ENCODE measurements at places on chromosomes 13 and 19. TPM values are rescaled to one million over a fixed set of nuclear protein-coding genes. Genes with fewer than 3 reads are reported as not detected.

ZNF793 gene
- 0.96 TPM for total RNA-seq

GPR12 gene
- not detected for total RNA-seq

SIAH3 gene
- 0.08 TPM for total RNA-seq

NLRP11 gene
- total RNA-seq: not detected

ACTMAP gene
- total RNA-seq: 11.3 TPM

SGCG gene
- total RNA-seq: 4.3 TPM

CYP4F12 gene
- total RNA-seq: not detected

PLPPR3 gene
- 1.7 TPM for total RNA-seq

SOX1 gene
- not detected for total RNA-seq

IRGC gene
- total RNA-seq: not detected

CGB7 gene
- total RNA-seq: 2.7 TPM

ADGRE1 gene
- not detected for total RNA-seq

CCNA1 gene
- total RNA-seq: 2.3 TPM

FAM216B gene
- total RNA-seq: 0.16 TPM

CBY2 gene
- total RNA-seq: not detected

ZNF813 gene
- 1.5 TPM for total RNA-seq

CLEC17A gene
- not detected for total RNA-seq
